ENCODE measurements at places on chromosomes 13 and 19. TPM values are rescaled to one million over a fixed set of nuclear protein-coding genes. Genes with fewer than 3 reads are reported as not detected.

Gene ZIK1
- 3.6 TPM for total RNA-seq

Gene CYP2A7
- not detected for total RNA-seq

Gene MEDAG
- total RNA-seq: 0.17 TPM

Gene ZFP82
- 5.2 TPM for total RNA-seq

Gene DOHH
- total RNA-seq: 28.1 TPM

Gene BEST2
- not detected for total RNA-seq

Gene TMEM255B
- total RNA-seq: 6.9 TPM

Gene ZSCAN1
- total RNA-seq: 0.69 TPM

DNA sequence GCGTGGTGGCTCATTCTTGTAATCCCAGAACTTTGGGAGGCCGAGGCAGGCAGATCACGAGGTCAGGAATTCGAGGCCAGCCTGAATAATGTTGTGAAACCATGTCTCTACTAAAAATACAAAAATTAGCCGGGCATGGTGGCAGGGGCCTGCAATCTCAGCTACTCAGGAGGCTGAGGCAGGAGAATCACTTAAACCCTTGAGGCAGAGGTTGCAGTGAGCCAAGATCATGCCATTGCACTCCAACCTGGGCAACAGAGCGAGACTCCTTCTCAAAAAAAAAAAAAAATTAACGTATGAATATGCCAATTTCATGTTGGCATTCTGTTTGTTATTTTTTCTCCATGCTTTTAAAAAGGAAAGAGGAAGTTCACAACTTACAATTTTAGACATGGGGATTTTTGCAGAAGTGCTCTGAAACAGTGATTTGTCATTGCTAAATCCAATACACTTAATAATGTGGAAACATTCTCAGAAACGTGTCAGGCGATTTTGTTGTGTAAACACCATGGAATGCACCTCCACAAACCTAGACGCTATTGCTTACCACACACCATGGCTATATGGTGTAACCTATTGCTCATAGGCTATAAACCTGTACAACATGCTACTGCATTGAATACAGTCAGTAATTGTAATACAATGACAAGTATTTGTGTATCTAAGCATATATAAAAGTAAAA lies 115.9 kb upstream of the PCDH20 start:
- DNase-seq: no peak

DNA sequence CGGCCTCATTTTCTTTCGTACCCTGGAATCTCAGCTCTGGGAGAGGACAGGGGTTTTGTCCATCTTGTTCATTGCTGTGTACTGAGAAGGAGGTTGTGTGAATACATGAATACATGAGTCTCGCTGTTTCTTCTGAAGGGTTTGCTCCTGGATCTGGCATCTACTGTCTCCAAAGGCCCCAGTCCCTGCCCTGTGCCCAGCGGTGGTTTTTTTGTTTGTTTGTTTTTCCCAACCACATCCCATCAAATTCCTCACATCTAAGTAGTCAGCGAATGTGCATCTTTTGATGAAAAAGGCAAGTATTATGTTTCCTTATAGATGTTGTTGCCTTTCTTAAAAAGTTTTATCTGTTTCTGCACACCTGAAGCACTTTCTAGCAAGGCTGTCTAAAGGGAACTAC lies 12.5 kb downstream of the DCAF15 start:
- no peak for DNase-seq

- no peak for DNase-seq
Measured at GRCh38 chr19:43731846-43732245, 16.0 kb downstream of the IRGC start.

DNA sequence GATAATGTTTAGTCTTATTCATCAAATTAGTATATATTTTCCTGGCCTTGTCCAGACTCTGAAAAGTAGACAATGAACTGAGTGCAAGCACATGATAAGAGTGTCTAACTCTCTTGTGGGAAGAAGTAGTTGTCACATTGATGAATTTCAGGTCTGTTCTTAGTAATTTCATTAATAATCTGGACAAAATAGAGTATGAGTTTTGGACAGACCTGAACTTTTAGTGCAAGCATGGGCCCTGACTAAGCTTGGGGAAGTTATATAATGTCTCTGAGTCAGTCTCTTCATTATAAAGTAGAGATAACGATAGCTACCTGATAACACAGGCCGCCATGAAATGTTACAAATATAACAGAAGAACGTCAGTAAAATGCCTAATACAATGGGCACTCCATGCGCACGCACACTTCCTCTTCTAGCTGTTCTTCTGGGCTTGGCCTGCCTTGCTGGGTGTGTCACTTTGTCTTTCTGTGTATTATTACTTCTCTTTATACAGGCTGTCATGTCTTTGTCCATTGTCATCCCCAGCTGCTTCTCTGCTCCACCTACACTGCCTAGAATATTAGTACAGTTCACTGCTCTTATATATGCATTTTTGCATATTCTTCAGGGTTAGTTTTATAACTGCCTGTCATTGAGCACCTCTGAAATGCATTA lies 129.1 kb upstream of the HTR2A start:
- no peak for DNase-seq

DNA sequence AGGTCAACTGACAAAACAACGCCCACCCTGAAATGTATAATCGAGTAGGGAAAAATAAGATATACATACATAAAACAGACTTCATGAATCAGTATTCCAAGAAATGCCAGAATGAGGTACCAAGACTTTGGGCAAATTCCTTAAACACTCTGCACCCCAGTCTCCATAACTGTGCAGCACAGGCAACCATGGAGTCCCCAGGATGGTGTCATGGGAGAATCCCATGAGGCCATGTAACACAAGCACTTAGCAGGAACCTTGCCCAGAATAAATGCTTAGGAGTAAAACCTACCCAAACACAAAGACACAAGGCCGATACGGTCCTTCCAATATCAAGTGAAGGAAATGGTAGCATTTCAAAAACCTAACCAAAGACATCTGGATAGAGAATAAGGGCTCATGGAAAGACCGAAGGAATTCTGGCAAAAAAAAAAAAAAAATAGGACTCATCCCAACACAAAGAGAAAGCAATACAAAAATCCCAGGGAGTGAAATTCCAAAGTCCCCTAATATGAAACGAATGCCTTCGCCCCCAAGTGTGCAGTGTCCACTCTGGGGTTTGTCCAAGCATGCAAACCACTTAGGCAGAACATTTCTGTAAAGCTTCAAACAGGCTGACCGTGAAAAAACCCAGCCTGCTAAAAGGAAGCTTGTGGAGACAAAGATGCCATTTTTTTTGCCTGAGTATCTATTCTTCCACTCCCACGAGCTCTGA lies 11.1 kb downstream of the ZC3H4 start:
- DNase-seq: no peak

DNA sequence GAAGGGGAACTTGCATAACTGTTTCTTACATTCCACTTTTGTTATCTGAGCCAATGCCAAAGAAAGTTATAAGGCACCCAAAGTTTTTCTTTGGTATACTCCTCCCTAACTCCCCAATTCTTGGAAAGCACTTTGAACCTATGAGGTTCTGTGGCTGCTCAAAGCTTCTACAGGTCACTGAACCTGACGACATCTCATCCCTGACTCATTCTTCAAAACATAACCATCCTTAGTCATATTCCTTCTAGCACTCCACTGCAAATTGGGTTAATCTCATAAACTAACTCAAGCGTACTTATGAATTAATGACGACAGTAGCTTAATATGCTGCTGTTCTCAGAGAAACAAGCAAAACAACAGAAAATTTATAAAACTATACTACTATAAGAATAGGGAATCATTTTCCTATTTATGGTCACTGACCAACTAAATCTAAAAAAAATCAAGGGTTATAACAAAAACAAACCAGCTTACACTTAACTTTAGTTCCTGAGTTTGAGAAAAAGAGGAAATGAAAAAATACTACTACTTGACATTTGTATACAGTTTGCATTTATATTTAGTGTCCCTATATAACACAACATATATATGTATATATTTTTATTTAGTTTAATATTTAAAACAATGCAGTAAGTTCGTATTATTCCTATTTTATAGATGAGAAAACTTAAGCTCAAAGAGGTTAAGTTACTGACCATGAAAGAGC lies 69.1 kb downstream of the CAB39L start:
- DNase-seq: peak; percentile 78

GRCh38 chr13:74774264-74774663 lies 640.1 kb upstream of the KLF12 start:
- DNase-seq: no peak

GRCh38 chr13:30718661-30719524 lies 16.4 kb upstream of the ALOX5AP start:
- DNase-seq: peak; percentile 71

- DNase-seq: no peak
Measured at GRCh38 chr19:5115771-5116202, 146.9 kb downstream of the KDM4B start.

DNA sequence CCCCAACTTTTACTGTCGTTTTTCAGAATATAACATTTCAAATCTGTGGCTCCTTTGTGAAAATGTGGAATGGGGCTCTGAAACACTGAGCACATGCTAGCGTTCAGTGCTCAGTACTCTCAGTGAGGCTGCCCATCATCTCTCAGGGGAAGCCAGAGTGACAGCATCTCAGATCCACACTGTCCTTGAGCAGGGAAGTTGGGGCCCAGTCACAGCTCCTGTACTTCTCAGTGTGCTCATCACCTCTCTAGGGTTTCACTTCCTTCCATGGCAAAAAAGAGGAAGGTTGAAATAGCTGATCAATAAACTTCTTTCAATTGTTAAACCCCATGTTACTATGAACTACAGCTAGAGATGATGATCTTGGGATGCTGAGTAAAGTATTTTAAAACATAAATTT lies 565.9 kb upstream of the SPRY2 start:
- DNase-seq: no peak
